A673 (cell line): ENCODE measurements at places on chromosomes 12 and 14.
A peak's percentile ranks its signal among the peaks of the same experiment; 100 is the strongest.

DNA sequence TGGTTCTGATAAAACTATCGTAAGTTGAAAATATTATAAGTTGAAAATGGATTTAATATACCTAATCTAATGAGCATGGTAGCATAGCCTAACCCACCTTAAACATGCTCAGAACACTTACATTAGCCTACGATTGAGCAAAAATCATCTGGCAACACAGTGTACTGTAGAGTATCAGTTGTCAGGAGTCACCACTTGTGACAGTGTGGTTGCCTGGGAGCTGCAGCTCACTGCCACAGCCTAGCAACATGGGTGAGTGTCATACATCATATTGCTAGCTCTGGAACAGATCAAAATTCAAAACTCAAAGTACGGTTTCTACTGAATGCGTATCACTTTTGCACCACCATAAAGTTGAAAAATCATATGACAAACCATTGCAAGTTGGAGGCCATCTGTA is 203.5 kb downstream of the ATXN7L3B start:
- no peak for DNase-seq
- H3K4me1 ChIP-seq, result no peaks in the 10 kb centered on the region

DNA sequence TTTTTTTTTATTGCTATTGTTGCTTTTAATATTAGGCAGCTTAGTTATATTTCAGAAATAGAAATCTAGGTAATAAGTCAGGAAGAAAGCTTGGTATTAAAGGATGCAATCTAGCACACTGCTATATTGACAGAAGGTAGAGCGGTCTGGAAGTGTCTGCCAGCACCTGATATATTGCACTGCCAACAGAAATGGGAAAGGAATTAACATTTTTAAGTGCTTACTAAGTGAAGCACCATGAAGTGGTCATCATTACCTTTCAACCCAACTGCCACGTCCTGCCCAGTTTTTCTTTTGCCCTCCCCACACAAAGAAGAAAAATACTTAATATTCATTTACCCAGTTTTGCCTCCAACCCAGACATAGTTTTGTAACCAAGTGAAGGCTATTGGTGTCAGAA is 163.5 kb downstream of the KITLG start:
- H3K27ac ChIP-seq, result no peak overlapping the region
- no peaks in the 10 kb centered on the region for H3K27me3 ChIP-seq
- no peak overlapping the region for H3K4me3 ChIP-seq
- H3K36me3 ChIP-seq, result no peaks in the 10 kb centered on the region
- H3K4me1 ChIP-seq, result no peaks in the 10 kb centered on the region

- H3K4me1 ChIP-seq, result no peaks in the 10 kb centered on the region
- no peak overlapping the region for H3K4me3 ChIP-seq
- no peak for DNase-seq
- H3K27me3 ChIP-seq, result no peaks in the 10 kb centered on the region
- no peaks in the 10 kb centered on the region for H3K36me3 ChIP-seq
- no peak overlapping the region for H3K27ac ChIP-seq
Measured at GRCh38 chr12:94333396-94333795, 126.3 kb downstream of the CEP83 start.

DNA sequence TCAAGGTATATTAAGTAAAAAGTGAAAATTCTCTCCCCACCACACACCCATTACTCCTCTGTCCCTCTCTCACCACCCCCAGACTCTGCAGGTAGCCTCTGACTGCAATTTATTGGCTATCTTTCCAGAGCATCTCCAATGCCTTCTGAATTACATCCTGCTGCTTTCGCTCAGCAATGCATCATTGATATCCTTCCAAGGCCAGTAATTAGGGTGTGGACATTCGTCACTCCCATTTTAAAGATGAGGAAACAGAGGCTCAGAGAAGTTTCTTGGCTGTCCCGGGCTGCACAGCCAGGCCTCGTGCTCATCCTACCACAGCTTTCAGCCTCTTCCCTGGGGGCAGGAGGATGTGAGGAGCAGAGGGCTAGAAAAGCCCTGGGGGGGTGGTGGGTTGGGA is 23.6 kb upstream of the PGF start:
- no peaks in the 10 kb centered on the region for H3K36me3 ChIP-seq
- peak overlapping the region; percentile 81 for H3K27ac ChIP-seq
- DNase-seq, result no peak
- no peak overlapping the region for H3K4me3 ChIP-seq
- H3K27me3 ChIP-seq, result no peaks in the 10 kb centered on the region

DNA sequence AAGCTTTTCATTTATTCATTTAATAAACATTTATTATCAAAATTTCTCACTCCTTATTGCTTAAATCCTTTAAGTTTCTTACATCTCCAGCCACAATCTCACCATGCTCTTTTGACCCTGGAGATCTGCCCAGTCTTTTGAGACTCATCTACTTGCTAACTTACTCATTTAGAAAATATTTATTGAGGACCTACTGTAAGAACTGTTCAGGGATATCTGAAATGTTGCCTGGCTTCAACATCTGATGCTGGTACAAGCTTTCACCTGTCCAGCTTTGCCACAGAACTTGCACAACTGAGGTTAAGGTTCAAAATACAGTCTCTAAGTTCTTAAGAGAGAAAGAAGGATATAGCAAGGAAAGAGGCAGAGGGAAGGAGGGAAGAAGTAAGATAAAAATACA is 17.5 kb upstream of the GXYLT1 start:
- H3K4me1 ChIP-seq, result no peaks in the 10 kb centered on the region
- no peak overlapping the region for H3K4me3 ChIP-seq
- no peaks in the 10 kb centered on the region for H3K27me3 ChIP-seq
- H3K27ac ChIP-seq, result no peak overlapping the region

DNA sequence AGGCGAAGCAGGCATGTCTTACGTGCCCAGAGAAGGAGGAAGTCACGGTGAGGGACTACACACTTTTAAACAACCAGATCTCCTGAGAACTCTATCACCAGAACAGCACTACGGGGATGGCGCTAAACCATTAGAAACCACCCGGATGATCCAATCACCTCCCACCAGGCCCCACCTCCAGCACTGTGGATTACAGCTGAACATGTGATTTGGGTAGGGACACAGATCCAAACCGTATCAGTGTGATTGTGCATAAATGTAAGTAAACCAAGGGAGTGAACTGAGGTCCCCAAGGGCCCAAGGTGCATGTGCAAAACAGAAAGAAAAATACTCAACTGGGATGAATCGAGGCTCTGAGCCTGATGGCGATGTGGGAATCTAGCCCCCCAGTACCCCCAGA is 134.2 kb downstream of the DICER1 start:
- H3K27me3 ChIP-seq, result no peaks in the 10 kb centered on the region
- H3K27ac ChIP-seq, result no peak overlapping the region
- no peak overlapping the region for H3K4me3 ChIP-seq
- no peaks in the 10 kb centered on the region for H3K4me1 ChIP-seq
- no peaks in the 10 kb centered on the region for H3K36me3 ChIP-seq
- DNase-seq, result no peak

DNA sequence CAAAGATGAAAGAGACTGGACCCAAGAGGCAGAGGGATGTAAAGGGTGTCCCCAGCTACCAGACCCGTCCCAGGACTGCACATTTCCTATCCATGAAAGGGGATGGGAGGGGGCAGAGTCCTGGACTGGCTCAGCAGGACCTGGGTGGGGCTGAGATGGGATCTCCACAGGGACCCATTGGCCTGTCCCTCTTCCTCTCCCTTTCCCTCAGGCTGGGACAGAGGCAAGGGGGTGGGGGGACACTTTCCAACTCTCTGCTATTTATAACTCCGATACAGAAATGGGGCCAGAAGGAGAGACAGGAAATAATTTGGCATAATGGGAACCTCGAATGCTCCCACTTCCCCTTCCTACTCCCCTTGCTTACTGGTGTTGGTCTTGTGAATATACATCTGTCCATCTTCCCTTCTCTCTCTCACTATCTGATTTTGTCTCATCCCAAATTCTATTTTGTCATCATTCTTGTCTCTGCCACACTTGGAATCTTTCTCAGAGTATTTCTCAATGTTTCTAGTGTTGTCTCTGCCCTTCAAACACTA is 1.1 kb upstream of the ITGA7 start:
- no peaks in the 10 kb centered on the region for H3K27me3 ChIP-seq
- no peak for DNase-seq
- H3K4me3 ChIP-seq, result peak overlapping the region; percentile 58
- no peak overlapping the region for H3K27ac ChIP-seq
